ENCODE measurements at places on chromosomes 1 and 21. TPM values are rescaled to one million over a fixed set of nuclear protein-coding genes. Genes with fewer than 3 reads are reported as not detected.

Gene FAM72C
- total RNA-seq: 2.4 TPM

Gene LIN28A
- total RNA-seq: 0.14 TPM

Gene GBP2
- 0.21 TPM for total RNA-seq

Gene KCNQ4
- 0.25 TPM for total RNA-seq

Gene EPHA10
- total RNA-seq: 7.9 TPM

Gene HJV
- 0.69 TPM for total RNA-seq

Gene SPRTN
- total RNA-seq: 14.9 TPM

Gene SMIM12
- 11.3 TPM for total RNA-seq

Gene SLC35F3
- total RNA-seq: 0.77 TPM

Gene S100A5
- not detected for total RNA-seq

Gene ANGPTL1
- total RNA-seq: 12.5 TPM

Gene EFNA4
- 10.9 TPM for total RNA-seq

Gene GBP7
- total RNA-seq: 0.15 TPM

Gene RAB7B
- total RNA-seq: 0.25 TPM

Gene PIK3CD
- 6.0 TPM for total RNA-seq

Gene LEFTY1
- not detected for total RNA-seq

Gene NBPF20
- 2.1 TPM for total RNA-seq

Gene SLC25A34
- 1.4 TPM for total RNA-seq

Gene KLF17
- not detected for total RNA-seq

Gene CFHR3
- total RNA-seq: 0.18 TPM

Gene DNASE2B
- not detected for total RNA-seq

Gene HES2
- 0.21 TPM for total RNA-seq

Gene OR2L3
- 0.06 TPM for total RNA-seq
